Stimulated activated naive CD8-positive, alpha-beta T cell treated with anti-CD3 and anti-CD28 coated beads, Interleukin-15, amount 100 ng/mL, for 72 hours (primary cell): ENCODE measurements at places on chromosomes 1 and 21.

DNA sequence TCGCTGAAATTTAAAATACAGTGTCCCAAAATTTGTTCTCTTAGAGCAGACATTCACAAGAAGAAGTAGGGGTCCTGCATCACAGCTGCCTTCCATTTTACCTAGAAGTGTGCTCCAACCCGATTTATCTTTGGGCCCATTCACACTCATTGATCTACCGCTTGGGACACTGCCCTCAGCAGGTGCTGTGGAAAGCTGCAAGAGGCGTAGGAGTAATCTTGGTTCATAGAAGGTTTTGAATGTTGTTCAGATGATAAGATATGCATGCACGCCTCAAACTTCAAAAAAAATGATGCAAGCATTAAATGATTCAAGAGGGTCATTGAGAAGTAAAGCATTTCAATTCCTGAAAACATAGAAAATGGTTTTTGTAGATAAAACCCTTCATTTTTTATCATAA, 18.6 kb upstream of the C1orf105 start:
- no peak for DNase-seq

- no peak for DNase-seq
These were observed 63.7 kb downstream of the SLC30A7 start for GRCh38 chr1:100959502-100960060.

GRCh38 chr21:43867948-43868347, 2.9 kb downstream of the AGPAT3 start:
- DNase-seq = no peak

- no peak for DNase-seq
These were observed 58.7 kb downstream of the KIAA0040 start for GRCh38 chr1:175133673-175134435.

GRCh38 chr1:207672522-207673130, 27.7 kb downstream of the CR1L start:
- no peak for DNase-seq

DNA sequence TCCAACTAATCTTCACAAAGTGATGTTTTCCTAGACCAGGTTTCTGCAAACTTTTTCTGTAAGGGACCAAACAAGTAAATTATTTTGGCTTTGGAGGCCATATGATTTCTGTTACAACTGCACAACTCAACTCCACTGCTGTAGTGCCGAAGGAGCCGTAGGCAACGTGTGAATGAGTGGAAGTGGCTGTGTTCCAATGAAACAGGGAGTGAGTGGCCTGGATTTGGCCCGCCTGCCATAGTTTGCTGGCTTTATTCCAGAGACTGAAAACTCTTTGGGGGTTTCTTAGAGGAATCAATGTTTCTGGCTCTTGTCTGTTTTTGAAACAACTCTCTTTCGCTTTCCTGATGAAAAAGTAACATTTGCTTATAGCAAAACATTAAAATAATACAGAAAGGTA, 12.6 kb upstream of the ACTL8 start:
- no peak for DNase-seq

DNA sequence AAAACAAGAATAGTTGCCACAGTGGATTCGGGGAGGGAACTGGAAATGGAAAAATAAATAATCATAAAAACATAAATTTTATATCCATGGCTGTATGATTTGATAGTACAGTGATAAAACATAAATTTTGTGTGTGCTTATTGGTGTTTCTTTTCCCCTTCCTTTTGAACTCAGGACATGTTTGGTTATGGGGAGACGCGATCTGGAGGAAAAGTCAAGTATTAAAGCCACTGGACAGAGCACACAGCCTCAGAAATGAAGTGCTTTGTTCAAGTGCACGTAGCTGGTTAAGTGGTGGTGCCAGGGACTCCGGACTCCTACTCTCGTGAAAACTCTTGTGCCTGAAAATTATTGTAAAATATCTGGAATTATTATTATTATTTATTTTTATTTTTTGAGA, 9.7 kb upstream of the HMGCS2 start:
- DNase-seq = no peak
